ENCODE measurements at places on chromosomes 7 and 10.

DNA sequence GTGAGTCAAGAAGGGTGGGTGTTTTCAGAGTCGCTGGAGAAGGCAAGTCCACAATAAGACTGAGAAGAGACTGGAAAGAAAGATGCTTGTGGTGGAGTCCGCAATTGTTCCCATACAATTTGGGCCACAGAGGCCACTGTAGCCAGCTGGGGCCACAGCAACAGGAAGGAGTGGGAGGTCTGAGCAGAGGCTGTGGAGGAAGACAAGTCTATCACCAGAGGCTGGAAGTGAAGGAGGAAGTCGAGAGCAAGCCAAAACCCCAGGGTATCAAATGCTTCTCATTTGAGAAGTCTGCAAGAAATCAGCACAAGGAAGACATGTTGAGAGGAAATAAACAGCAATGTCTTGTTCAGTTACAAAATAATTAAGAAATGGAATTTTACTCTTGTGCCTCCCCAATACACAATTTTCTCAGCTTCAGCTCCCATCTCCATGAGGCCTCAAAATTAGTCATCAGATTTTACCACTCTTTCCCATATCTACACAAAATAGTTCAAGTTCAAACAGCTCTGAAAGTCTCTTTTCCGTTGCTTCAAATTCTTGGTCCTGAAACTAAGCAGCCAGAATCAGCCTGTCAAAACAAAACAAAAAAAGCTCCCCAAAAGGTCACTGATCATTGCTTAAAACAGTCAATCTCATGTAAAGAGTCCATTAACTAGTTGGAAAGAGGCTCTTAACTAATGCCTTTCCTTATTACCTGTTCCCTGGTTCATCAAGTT, 31.6 kb downstream of the SLC16A12 start:
- DNase-seq, result no peak

DNA sequence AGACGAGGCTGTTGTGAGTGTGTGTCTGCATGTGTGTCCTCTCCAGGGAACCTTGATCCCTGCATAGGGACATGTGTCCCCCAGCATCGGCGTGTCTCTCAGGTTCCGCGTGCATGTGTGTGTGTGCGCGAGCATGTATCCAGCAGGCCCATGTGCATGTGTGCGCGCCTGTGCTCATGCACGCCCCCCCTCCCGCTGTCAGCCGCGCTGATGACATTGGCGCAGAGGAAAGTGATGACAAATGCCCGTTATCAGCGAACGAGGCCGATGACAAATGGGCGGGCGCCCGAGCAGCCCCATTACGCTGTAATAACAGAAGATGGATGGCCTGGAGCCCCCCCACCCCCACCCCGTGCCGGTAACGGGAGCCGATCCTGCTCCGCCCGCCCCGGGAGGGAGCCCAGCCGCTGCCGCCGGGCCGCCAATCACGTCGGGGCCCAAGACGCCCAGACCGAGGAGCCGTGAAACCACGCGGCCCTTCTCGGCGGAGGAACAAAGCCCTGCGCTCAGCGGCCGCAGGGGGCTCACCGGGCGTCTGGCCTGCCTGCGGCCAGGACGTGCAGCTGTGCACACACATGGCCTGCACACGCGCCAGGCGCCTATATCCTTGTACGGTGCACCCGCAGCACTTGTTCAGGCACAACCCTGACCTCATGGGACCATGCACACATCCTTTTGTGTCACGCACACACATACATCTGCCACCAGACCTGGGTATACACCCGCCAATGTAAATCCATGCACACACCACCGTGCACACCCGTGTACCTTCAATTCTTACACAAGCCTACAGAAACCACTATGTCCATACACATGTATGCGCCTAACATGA, 21.5 kb downstream of the POLL start:
- DNase-seq, result no peak

GRCh38 chr10:52965509-52965908, 192.9 kb upstream of the MBL2 start:
- no peak for DNase-seq

GRCh38 chr7:129014501-129015101, 40.3 kb downstream of the TNPO3 start:
- no peak for DNase-seq

DNA sequence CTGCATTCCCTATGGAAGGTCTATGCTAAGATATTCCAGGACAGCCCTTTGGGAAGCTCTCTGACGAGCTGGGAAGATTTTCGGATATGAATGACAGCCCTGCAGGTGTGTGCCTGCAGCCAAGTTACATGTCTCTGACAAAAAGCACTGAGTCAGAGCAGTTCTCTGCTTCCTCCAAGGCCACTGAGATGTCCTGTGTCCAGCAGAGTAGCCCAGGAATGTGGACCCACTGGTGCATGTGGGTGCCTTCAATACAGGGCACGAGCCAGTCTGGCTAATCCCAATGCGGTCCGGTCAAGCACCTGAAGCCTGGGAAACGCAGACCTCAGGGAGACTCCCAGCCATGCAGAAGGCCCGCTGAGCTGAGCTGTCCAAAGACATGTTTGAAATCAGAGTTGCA, 565.7 kb downstream of the TCERG1L start:
- no peak for DNase-seq

- DNase-seq, result no peak
Observed at GRCh38 chr10:86506499-86506898, 15.1 kb downstream of the WAPL start.

DNA sequence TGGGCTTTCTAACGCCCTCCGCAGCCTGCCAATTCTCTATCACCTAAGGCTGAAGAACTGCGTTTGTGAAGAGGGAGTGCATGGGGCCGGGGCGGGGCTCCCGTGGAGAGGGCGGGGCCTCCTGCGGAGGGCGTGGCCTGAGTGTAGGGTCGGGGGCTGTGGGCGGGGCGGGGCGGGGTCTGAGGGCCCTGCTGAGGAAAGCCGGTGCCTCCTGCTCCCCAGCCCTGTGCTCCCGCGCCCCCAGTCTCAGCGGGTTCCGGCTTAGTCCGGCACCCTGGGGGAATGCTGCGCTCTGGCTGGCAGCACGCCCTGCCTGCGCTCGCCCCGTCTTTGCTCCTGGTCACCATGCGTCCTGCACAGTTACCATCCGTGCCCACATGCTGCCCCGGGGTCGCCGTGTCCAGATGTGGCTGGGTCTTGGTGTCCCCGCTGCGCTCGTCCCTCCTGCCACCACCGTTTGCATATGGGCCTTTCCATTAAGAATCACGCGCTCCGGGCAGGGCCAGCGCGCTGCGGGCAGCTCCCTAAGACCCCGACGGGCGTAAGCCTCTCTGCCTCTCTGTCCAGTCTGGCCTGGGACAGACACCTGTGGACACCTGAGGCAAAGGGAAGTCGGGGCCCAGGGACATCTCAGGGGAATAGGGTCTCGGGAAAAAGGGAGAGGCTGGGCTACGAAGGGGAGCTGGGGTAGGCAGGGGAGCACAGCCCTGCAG, 144.0 kb upstream of the RET start:
- peak; percentile 46 for DNase-seq

DNA sequence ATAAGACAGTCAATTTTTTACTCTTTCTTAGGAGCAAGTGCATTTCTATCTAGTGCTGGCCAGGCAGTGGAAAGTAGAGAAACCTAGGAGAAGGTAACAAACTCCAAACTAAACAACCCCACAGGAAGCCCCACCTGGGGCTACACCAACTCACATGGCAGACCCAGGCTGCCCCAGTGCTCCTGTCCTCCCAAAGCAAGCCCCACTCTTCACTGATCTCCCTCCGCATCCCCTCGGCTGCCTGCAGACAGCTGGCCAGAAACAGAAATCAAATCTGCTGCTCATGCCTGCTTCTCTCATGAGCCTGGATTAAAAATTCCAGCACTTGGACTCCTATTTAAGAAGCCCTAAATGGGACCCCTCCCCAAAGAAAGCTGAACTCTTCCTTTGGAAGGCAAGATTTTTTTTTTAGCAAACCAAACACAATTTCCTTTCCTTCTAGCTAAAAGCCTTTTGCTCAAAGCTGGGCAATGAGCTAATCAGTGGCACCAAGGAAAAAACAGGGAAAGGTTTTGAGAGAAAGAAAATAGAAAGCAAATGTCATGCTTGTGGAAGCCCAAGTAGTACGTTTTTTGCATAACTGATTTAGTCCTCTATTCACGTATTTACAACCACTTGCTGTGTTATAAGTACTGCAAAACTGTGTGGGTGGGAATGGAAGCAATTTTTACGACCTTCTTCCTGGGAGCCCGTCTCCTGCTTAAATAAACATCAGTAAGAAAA, 10.8 kb downstream of the PDE1C start:
- DNase-seq, result no peak

DNA sequence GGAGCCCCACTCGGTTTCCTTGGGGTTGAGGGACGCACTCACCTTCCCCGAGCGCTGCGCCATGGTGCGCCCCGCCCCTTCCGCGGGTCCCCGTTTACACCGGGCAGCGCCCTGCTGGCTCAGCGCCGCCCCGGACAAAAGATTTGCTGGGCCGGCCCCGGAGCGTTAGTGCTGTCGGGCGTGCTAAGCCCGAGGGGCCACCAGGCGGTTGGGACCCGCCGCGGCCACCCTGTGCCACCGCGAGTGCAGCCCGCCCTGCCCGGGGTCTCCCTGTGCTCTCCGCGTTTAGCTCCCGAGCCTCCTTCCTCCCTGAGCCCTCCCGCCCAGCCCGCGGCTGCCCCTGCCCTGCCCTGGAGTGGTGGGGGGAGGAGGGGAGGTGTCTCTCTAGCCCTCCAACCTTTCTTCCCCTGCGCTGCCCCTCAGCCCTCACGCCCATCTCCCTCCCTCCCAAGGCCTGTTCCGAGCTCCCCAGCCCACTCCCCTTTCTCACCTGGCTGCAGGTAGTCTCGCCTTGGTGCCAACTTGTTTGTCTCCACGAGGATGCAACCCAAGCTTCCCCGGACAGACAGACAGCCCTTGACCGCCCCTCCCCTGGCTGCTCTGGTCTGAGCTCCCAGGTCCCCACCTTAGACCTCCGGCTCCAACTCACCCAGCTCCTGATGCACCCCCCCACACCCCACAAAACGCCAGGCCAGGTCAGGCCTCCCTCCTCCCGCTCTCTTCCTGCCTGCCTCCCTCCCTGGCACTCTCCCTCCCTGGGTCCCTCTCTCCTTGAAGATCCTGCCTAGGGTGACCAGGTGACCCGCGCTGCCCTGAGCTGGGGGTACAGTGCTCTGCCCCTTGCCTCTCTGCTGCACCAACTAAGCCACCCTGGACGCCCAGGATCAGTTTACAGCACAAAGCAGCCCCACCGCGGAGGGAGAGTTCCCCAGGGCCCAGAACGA, at the start of gene CRYGN:
Gene CRYGN (minus strand): TSS at position 287 of the 944 bp plus-strand sequence. CDS start 224 bp downstream, at position 63.
- DNase-seq, result no peak

- DNase-seq, result no peak
Observed at GRCh38 chr7:93218997-93219827, 7.1 kb downstream of the HEPACAM2 start.

DNA sequence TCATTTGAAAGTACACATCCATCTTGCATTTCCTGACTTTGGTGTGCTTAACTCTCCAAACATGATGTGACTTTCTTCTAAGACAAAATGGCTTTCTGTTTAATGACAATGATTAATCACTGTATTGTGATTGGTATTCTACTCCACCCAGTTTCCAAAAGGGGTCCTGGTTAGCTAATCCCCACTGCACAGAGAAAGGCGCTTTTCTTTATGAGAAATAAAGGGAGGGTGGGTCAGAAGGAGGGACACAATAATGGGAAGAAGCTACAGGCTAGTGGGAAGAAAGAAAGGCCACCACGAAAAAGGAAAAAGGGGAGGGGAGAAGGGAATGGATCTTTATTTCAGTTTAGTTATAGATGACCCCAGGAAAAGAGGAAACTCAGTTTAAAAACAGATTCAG, 69.2 kb downstream of the PRTFDC1 start:
- no peak for DNase-seq

DNA sequence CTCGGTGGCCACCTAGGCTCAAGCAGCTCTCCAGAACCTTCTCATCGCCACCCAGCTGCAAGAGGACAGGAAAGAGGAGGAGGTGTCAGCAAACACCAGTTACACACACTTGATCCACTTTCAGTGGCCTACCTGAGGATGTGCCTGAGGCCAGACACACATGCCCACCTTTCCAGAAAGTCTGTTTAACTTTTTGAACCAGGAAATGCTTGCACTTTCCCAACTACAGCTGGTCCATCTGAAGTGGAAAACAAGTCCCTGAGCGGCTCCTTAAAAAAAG, 15.7 kb upstream of the CYREN start:
- no peak for DNase-seq

DNA sequence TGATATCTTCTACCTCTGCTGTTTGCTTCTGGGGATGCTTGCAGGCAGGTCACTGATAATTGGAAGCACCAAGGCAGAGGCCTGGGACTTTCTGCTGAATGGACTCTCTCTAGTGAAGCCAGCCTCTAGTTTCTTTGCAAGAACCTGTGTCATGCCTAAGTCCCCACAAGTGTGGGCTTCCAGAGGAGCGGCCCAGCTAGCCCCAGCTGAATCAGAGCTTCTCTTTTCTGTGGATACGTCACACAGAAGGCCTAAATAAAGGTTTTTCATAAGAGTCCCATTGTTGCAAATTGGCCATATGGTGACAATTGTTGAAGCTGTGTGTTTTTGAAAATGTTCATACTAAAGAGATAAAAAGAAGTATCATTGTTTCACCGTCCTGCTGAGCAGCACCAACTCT, 6.8 kb upstream of the OPALIN start:
- no peak for DNase-seq

DNA sequence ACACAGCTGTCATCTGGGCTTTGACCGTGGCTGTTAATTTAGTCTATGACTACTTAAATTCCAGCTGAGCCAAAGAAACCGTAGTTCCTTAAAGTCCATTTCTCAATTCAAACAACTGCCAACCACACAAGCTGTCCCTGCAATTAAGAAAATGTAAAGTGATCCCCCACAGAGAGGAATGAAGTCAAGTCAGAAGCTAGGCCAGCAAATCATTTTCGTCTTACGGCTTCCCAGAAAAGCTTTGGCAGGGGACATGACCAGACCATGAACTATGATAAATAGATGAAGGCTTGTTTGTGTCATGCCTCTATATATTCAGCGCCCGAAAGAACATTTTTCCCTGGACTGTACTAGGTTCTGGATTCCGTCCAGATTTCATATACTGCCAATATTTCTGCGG, 54.6 kb downstream of the HACD1 start:
- DNase-seq, result no peak

- no peak for DNase-seq
Observed at GRCh38 chr10:14468023-14468441, 137.3 kb upstream of the FRMD4A start.

DNA sequence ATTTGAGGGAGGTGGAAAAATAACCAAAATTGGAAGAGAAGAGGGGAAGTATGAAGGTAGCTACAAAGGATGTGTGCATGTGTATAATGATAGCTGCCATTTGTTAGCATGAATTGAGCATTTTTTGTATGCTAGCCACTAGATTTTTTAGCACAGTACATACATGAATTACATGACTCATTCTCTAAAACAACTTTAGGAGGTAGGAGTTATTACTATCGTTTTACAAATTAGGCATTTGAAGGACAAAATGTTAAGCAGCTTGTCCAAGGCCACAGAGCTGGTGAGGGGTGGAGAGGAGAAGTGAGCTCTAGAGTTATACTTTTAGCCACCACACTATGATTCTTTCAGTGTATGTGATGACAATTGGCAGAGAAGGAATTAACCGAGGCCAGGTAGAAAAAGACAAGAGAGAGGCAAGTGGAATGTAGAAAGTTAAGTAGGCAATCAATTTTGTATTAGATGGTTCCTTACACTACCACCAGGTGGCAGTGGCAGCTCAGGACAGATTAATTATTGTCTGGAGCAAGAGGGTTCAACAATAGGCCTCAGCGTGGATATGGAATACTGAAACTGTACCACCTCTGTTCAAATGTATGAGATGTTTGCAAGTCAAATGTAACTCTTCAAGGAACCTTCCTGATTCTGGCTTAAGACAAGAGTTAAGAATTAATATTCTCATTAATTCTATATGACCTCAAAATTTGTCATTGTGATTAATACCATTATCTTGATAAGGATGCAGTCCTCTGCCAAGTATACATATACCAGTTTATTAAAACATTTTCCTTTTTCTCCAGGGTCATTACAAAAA, 128.0 kb downstream of the MBL2 start:
- no peak for DNase-seq
